Peyer's patch (tissue), 4 donors: ENCODE measurements at places on chromosomes 1 and 21. TPM values are rescaled to one million over a fixed set of nuclear protein-coding genes. Genes with fewer than 3 reads are reported as not detected.

- H3K4me1 ChIP-seq, result peaks cover 8% of the 10 kb centered on the region
- H3K27me3 ChIP-seq, result no peaks in the 10 kb centered on the region
- no peak overlapping the region for H3K27ac ChIP-seq
Measured at GRCh38 chr1:10514490-10515235, 39.9 kb downstream of the PEX14 start.

- H3K36me3 ChIP-seq, result no peaks in the 10 kb centered on the region
- no peak overlapping the region for H3K4me3 ChIP-seq
- H3K4me1 ChIP-seq, result no peaks in the 10 kb centered on the region
- no peaks in the 10 kb centered on the region for H3K27me3 ChIP-seq
Measured at GRCh38 chr1:109954041-109954512, 30.5 kb upstream of the AHCYL1 start.

- H3K27me3 ChIP-seq, result no peaks in the 10 kb centered on the region
- no peaks in the 10 kb centered on the region for H3K36me3 ChIP-seq
- no peak for DNase-seq
- H3K4me3 ChIP-seq, result no peak overlapping the region
Measured at GRCh38 chr1:24233684-24234600, 46.9 kb upstream of the IFNLR1 start.

GRCh38 chr1:176720838-176721237, 257.9 kb downstream of the PAPPA2 start:
- no peaks in the 10 kb centered on the region for H3K36me3 ChIP-seq
- no peaks in the 10 kb centered on the region for H3K4me1 ChIP-seq
- no peak overlapping the region for H3K27ac ChIP-seq
- H3K27me3 ChIP-seq, result no peaks in the 10 kb centered on the region
- no peak overlapping the region for H3K4me3 ChIP-seq
- DNase-seq, result no peak

GRCh38 chr1:211261229-211261628, 2.1 kb downstream of the RCOR3 start:
- no peak for DNase-seq
- peak overlapping the region; percentile 88 for H3K4me3 ChIP-seq
- no peaks in the 10 kb centered on the region for H3K27me3 ChIP-seq

- H3K36me3 ChIP-seq, result no peaks in the 10 kb centered on the region
- no peaks in the 10 kb centered on the region for H3K4me1 ChIP-seq
- DNase-seq, result no peak
- no peak overlapping the region for H3K27ac ChIP-seq
Measured at GRCh38 chr1:86063721-86064120, 92.9 kb downstream of the COL24A1 start.

- H3K4me1 ChIP-seq, result no peaks in the 10 kb centered on the region
- no peaks in the 10 kb centered on the region for H3K36me3 ChIP-seq
- no peak overlapping the region for H3K27ac ChIP-seq
- H3K4me3 ChIP-seq, result no peak overlapping the region
- no peak for DNase-seq
- no peaks in the 10 kb centered on the region for H3K27me3 ChIP-seq
Measured at GRCh38 chr1:55669293-55669692, 454.1 kb upstream of the USP24 start.

DNA sequence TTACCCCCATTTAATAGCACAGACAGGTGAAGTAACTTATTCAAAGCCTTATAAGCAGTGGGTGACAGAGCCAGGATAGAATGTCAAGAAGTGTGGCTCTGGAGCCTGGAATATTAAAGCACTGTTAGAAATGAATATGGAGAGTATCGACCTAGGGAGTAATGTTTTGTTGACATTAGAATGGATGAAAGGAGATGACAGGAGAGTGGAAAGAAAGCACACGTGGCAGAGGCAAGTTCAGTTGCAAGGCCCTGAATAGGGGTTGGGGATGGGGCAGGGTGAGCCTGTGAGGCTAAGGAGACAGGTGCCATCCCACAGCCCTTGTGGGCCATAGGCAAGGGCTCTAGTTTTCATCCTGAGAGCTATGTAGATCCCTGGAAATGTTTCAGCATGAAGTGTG, 125.5 kb upstream of the PLXNA2 start:
- H3K4me1 ChIP-seq, result no peaks in the 10 kb centered on the region
- no peak overlapping the region for H3K4me3 ChIP-seq
- H3K27me3 ChIP-seq, result no peaks in the 10 kb centered on the region
- no peak overlapping the region for H3K27ac ChIP-seq
- DNase-seq, result no peak

DNA sequence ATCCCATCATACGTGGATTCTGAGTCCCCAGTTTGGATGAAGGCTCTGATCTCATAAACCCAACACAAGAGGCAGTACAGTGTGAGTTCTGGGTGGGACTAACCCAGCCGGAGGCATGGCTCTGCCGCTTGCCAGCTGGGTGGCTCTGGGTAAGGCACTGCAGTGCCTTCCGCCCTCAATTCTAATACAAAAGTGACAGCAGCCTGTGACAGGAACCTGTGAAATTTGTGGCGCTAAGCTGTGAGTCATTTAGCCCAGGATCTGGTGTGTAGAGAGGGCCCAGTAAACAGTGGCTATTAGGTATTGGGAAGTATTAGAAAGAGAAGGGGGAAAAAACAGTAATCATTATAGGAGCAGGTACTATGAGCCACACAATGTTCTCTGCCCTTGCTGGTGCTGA, 23.3 kb downstream of the HSPG2 start:
- H3K36me3 ChIP-seq, result no peaks in the 10 kb centered on the region
- peak overlapping the region; percentile 88 for H3K27ac ChIP-seq
- peaks cover 14% of the 10 kb centered on the region for H3K4me1 ChIP-seq

- DNase-seq, result no peak
- H3K4me1 ChIP-seq, result no peaks in the 10 kb centered on the region
- H3K27me3 ChIP-seq, result no peaks in the 10 kb centered on the region
- H3K36me3 ChIP-seq, result no peaks in the 10 kb centered on the region
- no peak overlapping the region for H3K4me3 ChIP-seq
- no peak overlapping the region for H3K27ac ChIP-seq
Measured at GRCh38 chr1:244778344-244778743, 57.1 kb upstream of the COX20 start.

DNA sequence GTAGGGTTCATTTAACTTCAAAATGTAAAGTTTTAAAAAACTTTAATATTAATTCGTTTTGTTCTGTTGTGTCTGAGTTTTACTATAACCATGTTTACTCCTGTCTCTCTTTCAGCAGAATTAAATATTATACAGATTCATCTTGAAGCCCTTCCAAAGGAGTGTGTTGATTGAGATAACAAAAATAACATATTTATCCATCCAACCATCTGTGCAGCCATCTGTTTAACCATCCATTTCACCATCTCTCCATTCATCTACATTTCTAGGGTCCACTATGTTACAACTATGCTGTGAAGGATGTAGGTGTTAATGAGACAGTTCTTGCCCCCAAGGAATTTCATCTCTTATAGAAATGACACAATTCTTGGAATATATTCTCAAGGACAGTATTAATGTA, 36.0 kb upstream of the GNG12 start:
- no peak for DNase-seq
- H3K4me3 ChIP-seq, result no peak overlapping the region
- H3K4me1 ChIP-seq, result no peaks in the 10 kb centered on the region
- no peaks in the 10 kb centered on the region for H3K36me3 ChIP-seq
- no peak overlapping the region for H3K27ac ChIP-seq

- DNase-seq, result no peak
- peaks cover 25% of the 10 kb centered on the region for H3K4me1 ChIP-seq
- peak within 1 kb of the TSS; percentile 66 for H3K27ac ChIP-seq
- no peaks in the 10 kb centered on the region for H3K36me3 ChIP-seq
- peaks cover 34% of the 10 kb centered on the region for H3K27me3 ChIP-seq
Measured at GRCh38 chr1:213987927-213988506, at the start of gene PROX1. Gene PROX1, plus strand, starts transcription at chr1:213987973. Its CDS starts 8,563 bp downstream, at chr1:213996536.

DNA sequence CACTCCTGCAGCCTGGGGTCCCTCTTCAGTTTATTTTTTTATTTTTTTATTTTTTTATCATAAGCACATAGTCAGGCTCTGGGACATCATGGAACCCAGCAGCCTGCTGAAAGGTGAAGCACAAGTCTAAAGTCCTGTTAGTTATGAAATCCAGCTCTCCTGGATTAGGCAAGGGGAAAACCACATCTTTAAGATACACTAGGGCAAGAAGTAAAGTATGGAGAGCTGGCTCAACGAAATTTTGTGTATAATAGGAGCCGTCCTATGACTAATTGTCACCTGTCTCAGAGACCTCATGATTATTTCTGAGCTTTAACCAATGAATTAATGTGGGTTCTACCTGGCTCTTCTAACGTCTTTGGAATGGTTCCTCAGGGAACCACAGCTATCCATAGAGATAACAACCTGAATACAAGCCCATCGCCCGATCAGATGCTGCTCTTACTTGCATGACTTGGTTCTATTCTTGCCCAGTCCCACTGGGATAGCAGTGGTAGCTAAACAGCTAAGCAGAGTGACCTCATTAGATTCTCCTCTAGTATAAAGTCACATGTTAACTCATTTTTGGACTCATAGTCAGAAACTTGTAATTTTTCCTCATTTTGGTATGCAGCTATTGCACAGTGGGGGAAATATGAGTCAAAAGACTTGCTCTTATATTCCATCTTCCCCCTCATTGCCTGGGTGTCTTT, 122.7 kb downstream of the LMO4 start:
- no peak overlapping the region for H3K4me3 ChIP-seq
- H3K36me3 ChIP-seq, result no peaks in the 10 kb centered on the region
- no peak for DNase-seq
- H3K4me1 ChIP-seq, result peaks cover 8% of the 10 kb centered on the region
- H3K27me3 ChIP-seq, result no peaks in the 10 kb centered on the region
- no peak overlapping the region for H3K27ac ChIP-seq

- no peaks in the 10 kb centered on the region for H3K27me3 ChIP-seq
- peak overlapping the region; percentile 85 for H3K4me3 ChIP-seq
- peak overlapping the region; percentile 95 for H3K27ac ChIP-seq
- no peaks in the 10 kb centered on the region for H3K4me1 ChIP-seq
- no peaks in the 10 kb centered on the region for H3K36me3 ChIP-seq
Measured at GRCh38 chr1:24501371-24502064, 1.1 kb upstream of the RCAN3 start.

DNA sequence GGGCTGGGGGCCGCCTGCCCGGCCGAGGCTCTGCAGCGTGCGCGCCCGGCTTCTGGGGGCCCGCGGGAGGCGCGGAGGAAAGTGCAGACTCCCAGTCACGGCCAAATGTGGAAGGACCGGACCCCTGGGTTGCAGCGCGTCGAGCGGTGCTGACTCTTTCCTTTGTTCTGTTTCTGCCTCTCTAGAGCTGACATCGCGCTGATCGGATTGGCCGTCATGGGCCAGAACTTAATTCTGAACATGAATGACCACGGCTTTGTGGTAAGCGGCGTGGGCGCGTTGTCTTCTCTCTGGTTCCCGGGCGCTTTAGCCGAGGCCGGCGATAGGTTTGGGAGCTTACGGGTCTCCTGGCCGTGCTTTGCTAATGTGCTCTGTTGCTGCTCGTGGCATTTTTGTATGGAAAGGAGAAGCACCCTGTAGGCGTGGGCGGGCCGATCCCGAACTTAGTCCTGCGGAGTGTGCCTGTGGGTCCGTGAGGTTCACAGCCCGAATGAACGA, 629 bp downstream of the PGD start:
- peak overlapping the region; percentile 95 for H3K4me3 ChIP-seq
- no peaks in the 10 kb centered on the region for H3K36me3 ChIP-seq
- H3K27ac ChIP-seq, result peak overlapping the region; percentile 95
- no peaks in the 10 kb centered on the region for H3K4me1 ChIP-seq
- no peaks in the 10 kb centered on the region for H3K27me3 ChIP-seq
- DNase-seq, result no peak

GRCh38 chr1:106814418-106814817, 242.1 kb upstream of the PRMT6 start:
- H3K36me3 ChIP-seq, result no peaks in the 10 kb centered on the region
- DNase-seq, result no peak
- H3K27ac ChIP-seq, result no peak overlapping the region
- H3K27me3 ChIP-seq, result no peaks in the 10 kb centered on the region
- no peaks in the 10 kb centered on the region for H3K4me1 ChIP-seq

DNA sequence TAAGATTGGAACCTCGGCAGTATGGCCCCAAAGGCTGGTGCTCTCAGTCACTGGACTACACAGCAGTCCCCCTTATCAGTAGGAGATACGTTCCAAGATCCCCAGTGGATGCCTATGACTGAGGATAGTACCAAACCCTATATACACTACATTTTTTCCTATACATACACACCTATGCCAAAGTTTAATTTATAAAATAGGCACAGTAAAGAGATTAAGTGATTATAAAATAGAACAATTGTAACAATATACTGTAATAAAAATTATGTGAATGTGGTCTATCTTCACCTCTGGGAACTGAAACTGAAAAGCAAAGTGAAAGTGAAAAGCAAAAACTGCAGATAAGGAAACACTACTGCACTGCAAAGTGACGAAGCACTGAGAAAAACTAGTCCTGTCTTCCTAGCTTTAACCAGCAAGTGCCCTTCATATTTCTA, 96.8 kb downstream of the INTS7 start:
- peaks cover 10% of the 10 kb centered on the region for H3K4me1 ChIP-seq
- H3K27me3 ChIP-seq, result no peaks in the 10 kb centered on the region
- H3K27ac ChIP-seq, result peak overlapping the region; percentile 64
- no peaks in the 10 kb centered on the region for H3K36me3 ChIP-seq
- no peak for DNase-seq

- H3K27me3 ChIP-seq, result no peaks in the 10 kb centered on the region
- DNase-seq, result no peak
- H3K4me1 ChIP-seq, result no peaks in the 10 kb centered on the region
- H3K36me3 ChIP-seq, result no peaks in the 10 kb centered on the region
Measured at GRCh38 chr1:48007047-48007446, 9.9 kb upstream of the TRABD2B start.

GRCh38 chr1:204363335-204364114, 3.8 kb upstream of the PLEKHA6 start:
- no peaks in the 10 kb centered on the region for H3K27me3 ChIP-seq
- H3K27ac ChIP-seq, result peak overlapping the region; percentile 32
- peaks cover 9% of the 10 kb centered on the region for H3K4me1 ChIP-seq
- peak; percentile 69 for DNase-seq
- H3K4me3 ChIP-seq, result peak overlapping the region; percentile 45

CFH gene
- 21.1 TPM for total RNA-seq

SETD4 gene
- total RNA-seq, result 37.1 TPM

CLCA2 gene
- total RNA-seq, result not detected

LCE3E gene
- total RNA-seq, result not detected

C1QTNF12 gene
- total RNA-seq, result not detected

INKA2 gene
- 0.88 TPM for total RNA-seq

CA6 gene
- total RNA-seq, result not detected

BRWD1 gene
- total RNA-seq, result 78.8 TPM

TIAM1 gene
- total RNA-seq, result 13.2 TPM

SEC16B gene
- total RNA-seq, result 147 TPM

TFF3 gene
- total RNA-seq, result 516 TPM

ITLN2 gene
- 62.0 TPM for total RNA-seq

PTPRC gene
- total RNA-seq, result 13.3 TPM

DIPK1A gene
- 12.4 TPM for total RNA-seq

MARK1 gene
- total RNA-seq, result 5.0 TPM

RIPK4 gene
- total RNA-seq, result 5.0 TPM

TMEM61 gene
- total RNA-seq, result 10.2 TPM
